ENCODE measurements at places on chromosomes 6 and 20. TPM values are rescaled to one million over a fixed set of nuclear protein-coding genes. Genes with fewer than 3 reads are reported as not detected.

HFE gene
- total RNA-seq, result 1.4 TPM

VSX1 gene
- not detected for total RNA-seq

NTSR1 gene
- total RNA-seq, result not detected

C6orf52 gene
- 2.4 TPM for total RNA-seq

KCNQ2 gene
- total RNA-seq, result not detected

ASIP gene
- total RNA-seq, result not detected

TSPO2 gene
- total RNA-seq, result not detected

SRSF12 gene
- total RNA-seq, result 0.12 TPM

FAM217A gene
- not detected for total RNA-seq

NT5E gene
- 3.7 TPM for total RNA-seq

BPIFB1 gene
- not detected for total RNA-seq

TRIM31 gene
- not detected for total RNA-seq

GUCA1A gene
- total RNA-seq, result not detected

ME1 gene
- 0.36 TPM for total RNA-seq

TNF gene
- total RNA-seq, result 167 TPM

KIF6 gene
- total RNA-seq, result not detected

PAK5 gene
- not detected for total RNA-seq

KAT14 gene
- total RNA-seq, result 14.2 TPM

RCAN2 gene
- total RNA-seq, result 4.3 TPM
